ENCODE measurements at places on chromosomes 2 and 18. TPM values are rescaled to one million over a fixed set of nuclear protein-coding genes. Genes with fewer than 3 reads are reported as not detected.
A peak's percentile ranks its signal among the peaks of the same experiment; 100 is the strongest.

- peak; percentile 10 for DNase-seq
Observed at GRCh38 chr2:54503192-54503591, 47.1 kb downstream of the SPTBN1 start.

MGAT5 gene
- 37.7 TPM for total RNA-seq

DNA sequence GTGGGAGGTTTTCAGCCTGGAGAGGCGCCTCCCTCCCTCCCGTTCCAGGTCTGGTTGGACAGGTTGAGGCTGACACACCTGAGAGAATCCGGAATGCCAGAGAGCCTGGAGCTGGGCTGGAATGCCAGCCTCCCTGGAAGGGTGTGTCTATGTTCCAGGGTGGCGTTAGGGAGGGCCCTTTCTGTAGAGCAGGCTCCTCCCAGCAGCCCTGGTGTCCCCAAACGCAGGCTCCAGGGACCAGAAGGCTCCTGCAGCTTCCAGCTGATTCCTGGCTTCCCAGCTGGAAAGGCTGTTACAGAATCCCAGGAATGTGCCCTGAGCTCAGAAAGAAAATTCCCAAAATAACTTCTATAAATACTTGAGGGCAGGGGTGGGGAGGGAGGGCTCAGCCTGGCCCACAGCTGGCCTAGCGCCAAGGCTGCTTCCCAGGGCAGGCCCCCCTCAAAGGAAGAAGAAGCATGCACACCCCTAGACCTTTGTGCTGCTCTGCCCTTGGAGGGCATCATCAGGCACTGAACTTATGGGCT is 85.4 kb downstream of the STPG4 start:
- DNase-seq = peak; percentile 97

GRCh38 chr2:102057502-102058292 is 65.9 kb downstream of the IL1R2 start:
- no peak for DNase-seq

GRCh38 chr2:169979025-169979424 is 151.8 kb downstream of the UBR3 start:
- no peak for DNase-seq

DNA sequence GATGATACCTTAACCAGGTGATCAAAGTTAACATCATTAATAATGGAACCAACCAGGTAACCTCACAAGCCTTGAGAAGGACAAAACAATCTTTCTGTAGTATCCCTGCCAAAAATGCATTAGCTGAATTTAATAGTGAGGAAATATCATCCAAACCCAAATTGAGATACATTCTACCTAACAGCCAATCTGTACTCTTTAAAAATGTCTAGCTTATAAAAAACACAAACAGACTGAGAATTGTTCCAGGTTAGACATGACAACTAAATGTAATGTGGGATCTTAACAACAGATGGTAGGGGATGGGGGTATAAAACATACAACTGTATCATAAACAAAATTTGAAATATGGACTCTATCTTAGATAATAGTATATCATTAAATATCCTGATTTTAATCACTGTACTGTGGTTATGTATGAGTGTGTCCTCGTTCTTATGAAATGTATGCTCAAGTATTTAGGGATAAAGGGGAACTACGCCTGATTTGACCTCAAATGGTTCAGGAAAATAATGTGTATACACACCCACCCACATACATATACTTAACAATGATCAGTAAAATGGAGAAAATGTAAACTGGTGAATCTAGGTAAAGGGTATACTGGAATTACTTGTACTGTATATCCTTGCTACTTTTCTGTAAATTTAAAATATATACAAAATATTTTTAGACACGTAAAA is 1.7 kb downstream of the FANCL start:
- no peak for DNase-seq

DNA sequence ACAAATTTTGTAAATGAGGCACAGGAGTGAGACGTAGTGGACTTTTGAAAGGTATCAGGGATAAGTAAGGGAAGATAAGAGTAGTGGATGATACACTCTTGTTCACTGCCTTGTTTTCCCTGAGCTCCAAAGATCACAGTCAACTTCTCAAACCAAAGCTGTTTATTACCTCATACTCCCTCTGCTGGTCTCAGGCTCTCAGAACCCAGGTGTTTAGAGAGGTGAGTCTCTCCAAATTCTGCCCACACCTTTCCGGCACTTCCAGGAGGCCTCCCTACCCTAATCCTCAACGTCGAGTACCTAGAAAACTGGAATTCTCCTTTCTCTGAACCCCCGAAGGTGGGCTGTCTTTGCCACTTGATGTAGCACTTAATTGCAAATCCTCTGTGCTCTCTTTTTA is 621.1 kb downstream of the BCL11A start:
- no peak for DNase-seq

GKN1 gene
- total RNA-seq = not detected

GRCh38 chr18:62107881-62108280 is 79.0 kb downstream of the PIGN start:
- DNase-seq = no peak

DNA sequence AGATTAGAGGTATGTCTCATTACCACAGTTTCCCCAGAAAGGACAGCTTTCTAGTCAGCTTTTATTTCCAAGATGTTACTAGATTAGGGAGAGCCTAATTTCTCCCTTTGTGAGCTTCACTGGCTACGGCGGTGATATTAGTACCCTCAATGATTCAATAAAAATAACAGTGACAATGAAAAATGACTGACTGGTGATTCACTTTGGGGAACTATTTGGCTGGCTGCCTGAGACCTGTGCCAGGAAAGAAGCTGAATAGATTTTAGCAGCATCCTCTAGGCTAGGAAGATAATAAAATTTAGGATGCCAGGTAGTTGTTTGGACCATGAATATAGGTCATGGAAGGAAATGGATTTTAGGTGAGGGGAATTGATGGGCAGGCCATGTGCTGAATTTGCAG is 178.7 kb downstream of the FMNL2 start:
- DNase-seq = peak; percentile 74

DNA sequence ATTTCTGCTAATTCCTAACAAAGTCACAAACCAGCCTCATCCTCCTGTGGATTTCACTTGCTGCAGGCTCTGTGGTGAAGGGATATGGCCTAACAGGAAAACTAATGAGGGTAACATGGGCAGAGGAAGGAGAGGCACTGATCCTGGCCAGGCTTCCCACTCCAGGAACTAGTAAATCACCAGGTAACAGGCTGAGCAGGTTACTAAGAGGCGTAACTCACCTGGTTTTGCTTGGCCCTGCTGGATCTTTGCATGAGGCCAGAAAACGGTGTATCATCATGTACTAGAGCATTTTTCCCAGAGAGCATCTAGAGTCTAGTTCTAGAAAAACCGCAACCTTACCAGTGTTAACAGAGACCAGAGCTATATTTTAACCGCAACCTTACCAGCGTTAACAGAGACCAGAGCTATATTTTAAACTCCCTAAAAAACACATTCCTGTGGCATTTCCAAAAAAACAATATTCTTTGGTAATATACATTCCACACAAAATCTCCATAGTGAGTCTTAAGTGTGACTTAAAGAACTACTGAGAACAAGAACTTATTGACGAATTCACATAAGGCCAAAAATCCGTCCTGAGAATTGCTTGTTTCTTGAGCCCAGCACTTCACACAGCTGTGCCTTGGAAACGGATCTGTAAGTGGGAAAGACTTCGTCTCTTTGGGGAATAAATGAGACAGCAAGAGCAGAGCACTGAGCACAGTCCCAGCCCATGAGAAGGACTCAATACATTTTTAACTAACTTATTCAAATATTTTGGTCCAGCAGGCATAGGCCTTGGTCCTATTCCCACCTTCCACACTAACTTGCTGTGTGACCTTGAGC is 43.4 kb downstream of the DPP4 start:
- no peak for DNase-seq

- DNase-seq = no peak
Observed at GRCh38 chr2:129798626-129799025, 180.8 kb upstream of the RAB6C start.

GRCh38 chr18:10122988-10123950 is 209.5 kb downstream of the VAPA start:
- no peak for DNase-seq

- DNase-seq = no peak
Observed at GRCh38 chr2:202530038-202530437, 104.7 kb upstream of the FAM117B start.

- DNase-seq = no peak
Observed at GRCh38 chr2:33090553-33091134, 143.9 kb downstream of the LTBP1 start.

GRCh38 chr2:29050591-29050990 is 23.7 kb downstream of the PCARE start:
- no peak for DNase-seq

- DNase-seq = peak; percentile 57
Observed at GRCh38 chr2:25672494-25673299, 680 bp downstream of the DTNB start.

DNA sequence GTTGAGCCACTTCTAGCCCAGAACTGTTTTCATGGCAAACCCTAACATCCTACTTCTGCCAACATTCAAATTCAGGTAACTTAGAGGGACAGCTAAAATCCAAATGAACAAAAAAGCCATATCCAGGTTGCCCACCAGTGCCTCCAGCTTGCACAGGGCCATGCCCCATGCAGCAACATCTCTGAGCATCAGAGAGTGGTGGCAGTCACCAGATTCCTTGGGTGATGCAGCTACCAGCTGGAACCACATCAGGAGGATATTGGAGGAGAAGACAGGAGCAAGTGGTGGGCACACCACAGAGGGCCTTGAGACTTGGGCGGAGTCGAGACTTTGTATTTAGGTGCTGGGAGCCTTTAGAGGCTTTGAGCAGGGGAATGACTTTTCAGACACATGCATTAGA is 50.5 kb downstream of the SDC1 start:
- DNase-seq = no peak

Data from PC-9 (cell line).